ENCODE measurements at places on chromosomes 3 and 15. TPM values are rescaled to one million over a fixed set of nuclear protein-coding genes. Genes with fewer than 3 reads are reported as not detected.

The KLHL40 gene
- total RNA-seq, result not detected

- no peak overlapping the region for H3K27ac ChIP-seq
- H3K4me3 ChIP-seq, result no peak overlapping the region
- H3K27me3 ChIP-seq, result no peaks in the 10 kb centered on the region
- no peaks in the 10 kb centered on the region for H3K4me1 ChIP-seq
- DNase-seq, result peak; percentile 74
- H3K36me3 ChIP-seq, result peaks cover 40% of the 10 kb centered on the region
Observed at GRCh38 chr3:12495749-12496452, 11.6 kb downstream of the TSEN2 start.

- DNase-seq, result peak; percentile 9
- no peaks in the 10 kb centered on the region for H3K27me3 ChIP-seq
- no peak overlapping the region for H3K4me3 ChIP-seq
Observed at GRCh38 chr15:25173241-25174028, 218.6 kb downstream of the SNRPN start.

DNA sequence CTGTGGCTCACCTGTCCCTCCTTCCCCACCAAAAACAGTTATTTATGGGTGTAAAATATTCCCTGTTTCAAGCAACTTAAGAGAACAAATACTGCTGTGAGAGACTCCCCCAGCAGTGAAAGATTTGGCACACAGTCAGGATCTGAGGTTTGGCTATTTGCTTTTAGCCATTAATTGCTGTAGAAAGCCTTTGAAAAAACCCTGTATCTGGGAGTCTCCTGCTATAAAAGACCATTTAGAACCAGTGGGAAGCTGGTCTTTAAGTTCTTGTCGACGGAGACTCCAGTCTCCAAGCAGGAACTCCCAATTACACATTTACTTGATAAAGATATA is 55.1 kb upstream of the PCSK6 start:
- no peaks in the 10 kb centered on the region for H3K36me3 ChIP-seq
- no peaks in the 10 kb centered on the region for H3K4me1 ChIP-seq
- DNase-seq, result no peak

Data from endodermal cell (in vitro differentiated cells).